H7 (cell line): ENCODE measurements at places on chromosomes 1 and 21. TPM values are rescaled to one million over a fixed set of nuclear protein-coding genes. Genes with fewer than 3 reads are reported as not detected.

DMBX1 gene
- total RNA-seq = 4.2 and 5.4 TPM in 2 replicates

WDR64 gene
- total RNA-seq = not detected in 2 replicates

OR13G1 gene
- not detected in 2 replicates for total RNA-seq

TEDDM1 gene
- total RNA-seq = not detected in 2 replicates

SH3BGR gene
- total RNA-seq = 1.4 and 1.6 TPM in 2 replicates

OR6N1 gene
- total RNA-seq = not detected in 2 replicates

SSR2 gene
- 427 and 445 TPM in 2 replicates for total RNA-seq

HTR1D gene
- 3.9 and 4.1 TPM in 2 replicates for total RNA-seq

SDC3 gene
- 38.0 and 44.2 TPM in 2 replicates for total RNA-seq

AKR7A3 gene
- 0.69 and 1.8 TPM in 2 replicates for total RNA-seq

AIRE gene
- 0.07 and 0.31 TPM in 2 replicates for total RNA-seq

LAMB3 gene
- total RNA-seq = 0.45 and 1.0 TPM in 2 replicates

TMEM269 gene
- total RNA-seq = 1.00 and 1.1 TPM in 2 replicates

DNA sequence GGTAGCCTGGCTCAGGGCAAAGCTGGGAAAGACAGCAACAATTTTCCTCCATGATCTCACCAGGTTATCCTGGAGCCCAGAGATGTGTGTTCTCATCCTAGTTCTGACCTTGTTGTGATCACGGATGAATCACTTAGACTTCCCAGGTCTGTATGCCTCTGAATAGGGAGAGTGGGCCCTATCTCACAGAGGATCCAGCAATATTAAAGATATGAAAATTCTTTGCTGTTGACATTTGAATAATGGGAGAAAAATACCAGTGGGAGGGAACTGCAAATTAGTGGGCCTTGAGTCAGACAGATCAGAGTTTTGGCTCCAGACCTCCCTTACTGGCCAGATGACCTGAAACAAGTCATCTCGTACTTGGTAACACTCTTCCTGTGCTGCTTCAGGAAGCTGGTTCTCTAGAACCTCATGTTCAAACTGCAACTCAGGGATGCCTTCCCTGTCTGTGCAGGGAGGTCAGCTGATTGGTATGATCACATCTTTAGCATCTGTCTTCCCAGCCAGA lies 32.8 kb upstream of the RNF19B start:
- DNase-seq = no peak

GRCh38 chr1:67787746-67788145 lies 45.5 kb downstream of the GNG12 start:
- no peak for DNase-seq

GRCh38 chr21:17045214-17045853 lies 467.5 kb upstream of the CXADR start:
- peak; percentile 24 for DNase-seq

DNA sequence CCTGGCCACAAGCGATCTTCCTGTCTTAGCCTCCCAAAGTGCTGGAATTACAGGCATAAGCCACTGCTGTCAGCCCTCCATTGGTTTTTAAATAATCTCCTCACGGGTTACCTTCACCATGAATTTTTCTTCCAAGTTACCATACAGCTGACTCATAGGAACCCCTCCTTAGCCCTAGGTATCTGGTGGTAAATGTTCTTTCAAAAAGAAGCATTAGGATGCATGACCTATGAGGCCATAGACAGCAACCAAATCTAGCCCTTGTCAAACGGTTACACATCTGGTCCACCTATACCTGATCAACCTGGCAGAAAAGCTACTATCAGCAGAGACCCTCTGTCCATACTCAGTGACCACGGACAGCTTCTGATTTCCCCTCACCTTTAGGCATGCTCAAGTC lies 12.7 kb upstream of the DEGS1 start:
- no peak for DNase-seq

DNA sequence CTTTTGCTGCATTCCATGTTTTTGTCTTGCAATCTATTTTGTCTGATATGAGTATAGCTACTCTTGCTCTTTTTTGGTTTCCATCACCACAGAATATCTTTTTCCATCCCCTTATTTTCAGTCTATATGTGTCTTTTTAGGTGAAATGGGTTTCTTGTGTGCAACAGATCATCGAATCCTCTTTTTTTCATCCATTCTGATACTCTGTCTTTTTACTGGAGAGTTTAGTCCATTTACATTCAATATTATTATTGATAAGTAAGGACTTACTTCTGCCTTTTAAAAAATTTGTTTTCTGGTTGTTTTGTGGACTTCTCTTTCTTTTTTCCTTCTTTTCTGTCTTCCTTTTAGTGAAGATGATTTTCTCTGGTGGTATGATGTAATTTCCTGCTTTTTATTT lies 64.6 kb upstream of the CD55 start:
- DNase-seq = no peak

DNA sequence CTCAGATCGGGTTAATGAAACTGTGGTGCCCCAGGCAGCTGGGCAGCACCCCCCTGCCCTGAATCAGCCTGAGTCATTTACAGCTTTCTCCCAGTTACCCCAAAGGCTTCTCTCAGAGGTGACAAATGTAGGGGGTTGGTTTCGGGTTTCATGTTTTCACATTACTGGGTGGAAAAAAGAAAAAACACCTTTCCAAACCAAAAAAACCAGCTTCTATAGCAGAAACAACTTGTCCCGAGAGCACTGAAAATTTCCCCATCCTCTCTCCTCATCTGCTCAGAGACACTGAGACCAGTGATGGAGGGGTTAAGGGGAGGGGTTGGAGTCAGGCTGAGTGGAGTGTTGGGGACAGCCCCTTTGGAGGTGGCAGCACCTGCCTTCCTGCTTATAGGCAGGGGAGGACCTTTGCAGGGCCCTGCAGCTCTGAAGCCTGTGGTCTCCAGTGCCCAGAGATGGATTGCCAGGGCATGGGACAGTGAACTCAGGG lies 15.6 kb downstream of the UTP11 start:
- DNase-seq = peak; percentile 61

DNA sequence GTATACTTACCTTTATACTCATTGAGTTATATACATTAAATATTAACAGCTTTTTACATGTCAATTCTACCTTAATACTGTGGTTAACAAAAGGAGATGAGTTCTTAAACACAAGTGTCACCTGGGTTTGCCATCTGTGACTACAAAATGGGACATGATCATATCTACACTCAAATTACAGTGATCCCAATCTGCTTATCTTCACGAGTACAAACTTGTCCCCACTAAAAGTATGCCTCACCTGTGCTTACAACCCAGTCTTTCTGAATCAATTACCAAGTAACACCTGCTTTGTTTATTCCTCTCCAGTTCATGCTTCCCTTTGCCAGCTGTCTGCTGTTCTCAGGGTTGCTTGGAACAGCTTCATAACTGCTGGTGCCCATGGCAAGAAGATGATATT lies 8.8 kb downstream of the CD1E start:
- DNase-seq = no peak

DNA sequence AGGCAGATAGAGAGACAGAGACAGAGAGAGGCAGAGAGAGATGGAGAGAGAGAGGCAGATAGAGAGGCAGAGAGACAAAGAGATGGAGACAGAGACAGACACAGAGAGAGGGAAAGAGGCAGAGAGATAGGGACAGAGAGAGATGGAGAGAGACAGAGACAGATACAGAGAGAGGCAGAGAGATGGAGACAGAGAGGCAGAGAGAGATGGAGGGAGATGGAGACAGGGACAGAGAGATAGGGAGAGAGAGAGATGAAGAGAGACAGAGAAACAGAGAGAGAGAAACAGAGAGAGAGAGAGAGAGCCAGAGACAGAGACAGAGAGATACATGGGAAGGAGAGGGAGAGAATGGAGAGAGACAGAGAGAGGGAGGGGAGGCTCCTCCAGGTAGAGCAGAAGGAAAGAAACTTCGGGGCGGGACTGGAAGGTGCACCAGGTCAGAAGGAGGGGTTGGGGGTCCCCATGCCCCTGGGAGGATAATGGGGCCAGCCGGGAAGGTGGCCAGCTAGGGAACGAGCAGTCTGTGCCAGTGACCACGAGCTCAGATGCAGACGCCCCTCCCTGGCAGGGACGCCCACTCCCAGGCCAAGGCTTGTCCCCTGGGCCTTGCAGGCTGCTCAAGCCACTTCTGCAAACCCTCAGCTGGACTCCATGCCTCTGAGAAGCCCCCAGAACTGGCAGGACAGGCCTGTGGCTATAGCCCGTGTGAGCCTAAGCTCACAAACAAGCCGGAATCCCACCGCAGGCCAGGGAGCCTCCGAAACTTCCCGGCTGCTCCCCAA lies 3.3 kb downstream of the FNDC10 start:
- DNase-seq = peak; percentile 69

- no peak for DNase-seq
Measured at GRCh38 chr1:97144527-97144926, 422.9 kb downstream of the PTBP2 start.

DNA sequence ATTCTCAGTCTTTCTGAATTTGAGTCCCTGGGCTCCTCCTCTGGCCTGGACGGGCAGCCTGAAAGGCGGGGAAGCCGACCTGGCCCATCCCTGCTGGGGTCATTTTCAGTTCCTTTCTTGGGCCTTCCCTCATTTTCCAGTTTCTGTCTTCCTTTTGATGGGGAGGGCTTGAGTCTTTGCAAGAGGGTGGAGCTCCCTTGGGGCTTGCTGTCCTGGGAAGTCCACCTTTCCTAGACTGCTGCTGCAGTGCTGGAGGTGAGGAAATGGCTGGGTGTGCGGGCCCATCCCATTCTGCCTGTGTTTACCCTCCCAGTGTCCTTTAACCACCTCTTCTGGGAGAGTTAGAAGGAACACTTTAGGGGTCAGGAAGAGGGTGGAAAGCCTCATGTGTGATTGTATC lies 40.4 kb upstream of the SYNC start:
- DNase-seq = peak; percentile 61

DNA sequence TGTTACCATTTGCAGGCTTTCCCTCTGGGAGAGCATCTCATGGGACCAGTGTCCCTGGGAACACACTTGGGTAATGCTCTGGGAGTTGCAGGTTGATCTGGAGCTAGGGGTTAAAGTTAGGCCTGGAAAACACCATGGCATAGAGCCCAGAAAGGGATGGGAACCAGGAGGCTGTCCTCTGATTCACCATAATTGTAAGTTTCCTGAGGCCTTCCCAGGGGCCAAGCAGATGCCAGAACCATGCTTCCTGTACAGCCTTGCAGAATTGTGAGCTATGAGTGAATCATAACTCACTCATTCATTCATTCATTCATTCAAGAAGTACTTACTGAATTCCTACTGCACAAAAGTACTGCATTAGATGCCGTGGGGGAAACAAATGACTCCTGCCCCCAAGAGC lies 50.0 kb downstream of the LACTBL1 start:
- DNase-seq = peak; percentile 2

- DNase-seq = peak; percentile 75
Measured at GRCh38 chr1:201503397-201504176, 3.3 kb downstream of the CSRP1 start.

- DNase-seq = peak; percentile 38
Measured at GRCh38 chr1:168085401-168085872, 51.3 kb downstream of the GPR161 start.

DNA sequence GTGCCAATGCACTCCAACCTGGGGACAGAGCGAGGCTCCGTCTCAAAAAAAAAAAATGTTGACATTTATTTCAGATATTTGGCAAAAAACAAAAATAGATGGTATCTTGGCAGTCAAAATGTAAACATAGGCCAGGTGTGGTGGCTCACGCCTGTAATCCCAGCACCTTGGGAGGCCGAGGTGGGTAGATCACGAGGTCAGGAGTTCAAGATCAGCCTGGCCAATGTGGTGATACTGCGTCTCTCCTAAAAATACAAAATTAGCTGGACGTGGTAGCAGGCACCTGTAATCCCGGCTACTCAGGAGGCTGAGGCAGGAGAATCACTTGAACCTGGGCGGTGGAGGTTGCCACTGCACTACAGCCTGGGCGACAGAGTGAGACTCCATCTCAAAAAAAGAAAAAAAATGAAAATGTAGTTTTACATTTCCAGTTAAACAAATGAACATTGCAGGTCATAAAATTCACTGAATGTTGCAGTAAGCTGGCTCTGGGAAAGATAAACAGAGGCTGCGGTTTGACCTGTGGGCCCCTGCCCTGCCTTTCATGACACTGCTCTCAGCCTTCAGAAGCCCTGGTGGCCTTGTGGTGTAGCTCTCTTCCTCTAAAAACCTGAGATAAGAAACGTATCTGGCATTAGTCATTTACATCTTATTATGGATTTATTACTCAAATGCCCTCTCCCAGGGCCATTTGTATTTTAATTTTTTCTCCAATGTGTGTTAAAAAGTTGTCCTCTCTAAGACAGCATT lies 12.2 kb upstream of the SLC44A3 start:
- no peak for DNase-seq

GRCh38 chr1:16067127-16067768 lies 6.2 kb downstream of the FAM131C start:
- DNase-seq = peak; percentile 80

DNA sequence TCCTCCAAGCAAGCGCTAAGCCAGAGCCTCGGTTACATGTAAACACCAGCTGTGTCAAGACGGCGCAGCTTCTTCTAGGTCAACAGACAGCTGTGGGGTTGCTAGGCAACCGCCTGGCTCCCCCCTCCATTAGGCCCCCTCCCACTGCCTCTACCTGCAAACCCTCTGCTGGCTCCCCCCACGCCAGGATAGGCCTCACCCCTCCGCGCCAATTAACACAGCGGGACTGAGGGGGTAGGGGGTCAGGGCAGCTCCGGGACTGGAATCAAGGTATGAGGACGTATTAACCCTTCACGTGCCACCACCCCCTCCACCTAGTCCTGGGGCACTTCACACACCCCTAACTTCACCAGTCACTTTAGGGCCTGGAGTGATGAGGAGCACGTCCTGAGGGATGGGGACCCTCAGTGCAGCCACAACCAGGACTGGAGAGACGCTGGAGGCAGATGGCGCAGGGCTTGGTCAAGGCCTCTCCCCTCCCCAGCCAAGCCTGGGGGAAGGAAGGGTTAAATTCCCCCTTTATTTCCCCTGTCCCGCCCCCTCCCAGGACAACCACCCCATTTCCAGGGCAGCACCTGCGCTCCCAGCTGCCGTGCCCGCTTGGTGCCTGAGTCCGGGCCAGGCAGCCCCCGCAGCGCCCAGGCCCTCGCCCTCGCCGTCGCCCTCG lies 37.4 kb upstream of the WASF2 start:
- DNase-seq = peak; percentile 98

- DNase-seq = peak; percentile 96
Measured at GRCh38 chr1:10679496-10680220, 116.8 kb downstream of the CASZ1 start.

GRCh38 chr1:28591708-28592320 lies at the start of gene RAB42:
Gene RAB42, plus strand, starts transcription at chr1:28592265. Its CDS starts 247 bp downstream, at chr1:28592512.
- DNase-seq = peak; percentile 89

- DNase-seq = no peak
Measured at GRCh38 chr1:177142791-177143271, 21.7 kb downstream of the ASTN1 start.

GRCh38 chr21:16570171-16570570 lies 840.4 kb downstream of the USP25 start:
- DNase-seq = no peak
